ENCODE measurements at places on chromosomes 5 and 9.

DNA sequence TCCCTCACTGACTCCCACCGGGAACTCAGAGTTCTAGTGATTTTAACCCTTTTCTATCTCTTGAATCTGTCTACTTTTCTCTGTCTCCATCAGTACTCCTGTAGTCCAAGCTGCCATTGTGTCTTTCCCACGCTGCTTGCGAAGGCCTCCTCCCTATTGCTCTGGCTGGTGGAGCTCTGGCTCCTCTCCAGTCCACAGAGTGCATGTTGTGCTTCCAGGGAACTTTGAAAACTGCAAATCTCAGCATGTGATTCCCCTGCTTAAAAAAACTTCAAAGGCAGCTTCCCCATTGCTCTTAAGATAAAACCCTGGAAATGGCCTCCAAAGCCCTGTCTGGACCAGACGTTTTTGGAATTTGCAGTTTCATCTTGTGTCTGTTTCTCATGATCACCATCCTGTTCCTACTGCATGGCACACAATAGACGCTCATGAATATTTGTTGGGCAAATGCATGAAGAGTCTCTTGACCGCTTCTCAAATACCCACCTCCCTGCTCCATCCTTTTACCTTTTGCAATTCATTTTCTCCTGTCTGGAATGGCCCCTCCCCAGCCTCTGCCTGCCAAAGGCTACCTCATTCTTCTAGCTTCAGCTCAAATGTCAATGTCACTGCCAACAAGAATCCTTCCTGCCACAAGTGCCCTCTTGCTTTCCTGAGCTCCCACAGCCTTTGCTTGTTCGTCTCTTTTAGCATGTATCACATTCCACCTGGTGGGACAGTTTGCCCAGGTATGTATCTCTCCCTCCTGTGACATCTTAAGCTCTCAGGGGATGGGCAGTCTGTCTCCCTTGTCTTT, 293.2 kb downstream of the ARHGAP26 start:
- DNase-seq: no peak

GRCh38 chr9:104482921-104483570, 21.0 kb upstream of the OR13F1 start:
- DNase-seq: no peak

- DNase-seq: no peak
These were observed 139.8 kb upstream of the SPEF2 start for GRCh38 chr5:35477911-35478310.

DNA sequence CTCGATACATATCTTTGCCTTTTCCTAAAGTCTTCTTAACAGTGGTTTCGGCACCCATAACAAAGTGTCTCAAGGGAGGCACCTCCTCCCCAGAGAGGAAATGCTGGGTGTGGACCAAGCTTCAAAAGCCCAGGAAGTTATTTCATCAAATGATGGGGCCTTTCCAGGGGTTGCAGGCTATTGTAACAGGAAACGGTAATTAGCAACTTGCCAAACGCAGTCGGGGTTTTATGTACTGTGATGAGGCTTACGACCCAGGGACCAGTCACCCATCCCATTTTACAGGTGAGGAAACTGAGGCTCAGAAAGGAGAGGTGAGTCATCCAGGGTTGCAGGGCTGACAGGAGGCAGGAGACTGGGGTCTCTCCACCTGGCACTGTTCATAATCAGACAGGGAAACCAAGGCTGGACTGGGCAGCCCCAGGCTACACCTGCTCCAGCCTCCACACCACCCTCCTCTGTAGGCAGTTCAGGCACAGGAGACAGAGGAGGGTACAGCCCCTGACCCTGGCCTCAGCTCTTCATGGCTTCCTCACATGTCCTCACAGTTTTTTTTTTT, 30.0 kb upstream of the SUSD3 start:
- no peak for DNase-seq
